PC-3 (cell line): ENCODE measurements at places on chromosomes 5 and 9. TPM values are rescaled to one million over a fixed set of nuclear protein-coding genes. Genes with fewer than 3 reads are reported as not detected.

DNA sequence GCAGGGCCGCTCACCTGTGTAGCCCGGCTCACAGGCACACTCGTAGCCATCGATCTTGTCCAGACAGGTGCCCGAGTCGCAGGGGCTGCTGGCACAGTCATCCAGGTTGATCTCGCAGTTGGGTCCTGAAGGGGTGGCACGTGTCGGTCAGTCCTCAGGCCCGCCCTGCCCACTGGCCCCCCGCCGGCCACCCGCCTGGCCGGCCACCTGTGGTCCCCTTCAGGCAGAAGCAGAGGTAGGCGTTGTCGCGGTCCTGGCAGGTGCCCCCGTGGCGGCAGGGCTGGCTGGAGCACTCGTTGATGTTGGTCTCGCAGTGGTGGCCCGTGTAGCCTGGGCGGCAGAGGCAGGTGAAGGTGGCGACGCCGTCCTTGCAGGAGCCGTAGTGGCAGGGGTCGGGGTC is 30.6 kb downstream of the NOTCH1 start:
- no peak for DNase-seq

GRCh38 chr9:100473276-100474081 is 530 bp downstream of the TMEFF1 start:
- DNase-seq: peak; percentile 20

DNA sequence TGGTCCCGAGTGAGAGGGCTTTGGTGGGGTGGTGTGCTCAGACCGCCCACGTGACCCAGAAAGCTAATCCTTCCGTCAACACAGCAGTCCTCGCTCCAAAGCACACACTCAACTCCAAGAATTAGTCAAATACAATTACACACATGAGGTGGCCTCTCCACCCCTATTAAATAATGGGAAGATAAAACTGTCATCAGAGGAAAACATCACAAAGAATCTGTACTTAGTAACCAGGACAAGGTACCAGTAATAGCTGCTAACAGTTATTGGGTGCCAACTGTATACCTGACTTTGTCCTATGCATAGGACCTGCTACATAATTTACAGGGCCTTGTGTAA is 222.8 kb downstream of the HSPA4 start:
- DNase-seq: no peak

DNA sequence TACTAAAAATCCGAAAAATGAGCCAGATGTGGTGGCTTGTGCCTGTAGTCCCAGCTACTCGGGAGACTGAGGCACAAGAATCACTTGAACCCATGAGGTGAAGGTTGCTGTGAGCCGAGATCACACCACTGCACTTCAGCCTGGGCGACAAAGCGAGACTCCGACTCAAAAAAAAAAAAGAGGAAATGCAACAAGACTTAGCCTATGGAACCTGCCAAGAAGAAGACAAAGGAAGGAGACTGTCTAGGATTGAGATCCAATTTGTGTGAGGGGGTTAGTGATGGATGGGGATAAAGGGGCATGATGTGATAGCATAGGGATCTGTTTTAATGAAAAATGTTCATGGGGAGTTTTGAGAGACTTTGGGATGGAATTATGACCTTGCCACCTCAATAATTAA is 72.9 kb downstream of the RAB24 start:
- DNase-seq: no peak

DNA sequence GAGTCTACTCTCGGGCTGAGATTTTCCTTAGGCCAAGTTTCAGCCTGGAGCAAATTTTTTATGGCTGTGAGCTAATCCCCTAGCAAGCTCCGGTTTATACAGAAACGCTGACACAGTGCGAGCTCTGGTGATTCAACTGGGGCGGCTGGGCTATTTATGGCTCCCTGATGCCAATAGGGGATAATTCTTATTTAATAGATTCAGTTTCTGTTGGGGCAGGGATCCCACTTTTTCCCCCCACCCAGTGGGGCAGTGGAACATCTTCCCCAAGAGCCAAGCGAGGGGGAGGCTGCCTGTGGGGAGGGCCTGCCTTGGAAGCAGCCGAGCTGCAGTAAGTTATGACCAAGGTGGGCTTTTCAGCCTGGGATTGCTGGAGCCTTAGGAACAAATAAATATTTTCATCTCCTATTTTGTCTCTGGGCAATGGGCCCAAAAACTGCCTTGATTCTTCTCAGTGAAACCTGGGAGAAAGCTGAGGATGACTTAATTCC is 129.1 kb downstream of the MACROH2A1 start:
- peak; percentile 58 for DNase-seq

DNA sequence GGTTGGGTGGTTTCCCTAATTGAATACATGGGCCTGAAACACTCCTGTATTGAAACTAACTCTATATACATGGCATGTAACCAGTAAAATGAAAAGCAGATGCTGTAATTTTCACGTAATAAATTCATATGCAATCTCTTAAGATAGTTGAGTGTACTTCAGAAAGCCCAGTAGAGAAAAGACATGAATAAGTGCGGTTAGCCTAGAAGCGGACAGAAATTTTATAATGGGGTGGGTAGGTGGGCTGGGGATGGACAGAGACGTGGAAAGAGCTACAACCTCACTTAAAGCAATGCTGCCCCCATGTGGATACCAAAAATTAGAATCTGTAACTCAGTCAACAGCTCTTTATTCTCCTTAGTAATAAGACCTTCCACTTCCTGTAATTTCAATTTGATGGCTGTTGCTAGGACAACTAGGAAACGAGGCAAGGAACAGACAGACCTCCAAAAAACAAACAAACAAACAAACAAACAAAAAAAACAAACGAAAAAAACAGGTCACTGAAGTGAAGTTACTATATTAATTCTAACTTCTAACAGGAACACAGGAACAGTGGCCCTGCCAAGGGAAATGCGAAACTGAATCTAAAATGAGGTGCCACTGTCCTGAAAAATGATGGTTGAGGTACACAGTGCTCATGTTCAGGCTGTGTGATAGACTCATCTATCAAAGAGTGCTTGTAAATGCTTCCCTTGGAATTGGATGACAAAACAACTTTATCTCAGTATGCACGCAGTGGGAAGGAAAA is 103.4 kb upstream of the GNA14 start:
- peak; percentile 75 for DNase-seq

OR1J2 gene
- total RNA-seq: not detected in 2 replicates

DNA sequence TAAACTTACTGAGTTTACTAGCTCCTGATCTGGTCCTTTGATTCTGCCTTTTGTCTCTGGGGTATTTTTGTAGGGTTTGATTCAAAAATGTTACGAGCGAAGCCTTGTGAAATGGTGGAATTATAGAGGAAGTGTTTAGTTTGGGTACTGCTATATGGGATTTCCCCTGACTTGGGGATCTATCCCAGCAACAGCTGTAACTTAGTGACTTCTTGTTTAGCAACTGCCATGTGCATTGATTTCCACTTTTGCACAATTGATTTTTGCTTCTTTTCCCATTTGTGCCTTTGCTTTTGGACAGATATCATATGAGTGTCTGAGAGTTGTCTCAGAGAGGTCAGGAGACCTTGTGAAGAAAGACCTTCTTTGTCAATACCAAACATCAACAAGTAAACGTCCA is 248.5 kb upstream of the DAP start:
- DNase-seq: no peak

GRCh38 chr9:123924727-123925126 is 5.2 kb downstream of the DENND1A start:
- DNase-seq: peak; percentile 53

DNA sequence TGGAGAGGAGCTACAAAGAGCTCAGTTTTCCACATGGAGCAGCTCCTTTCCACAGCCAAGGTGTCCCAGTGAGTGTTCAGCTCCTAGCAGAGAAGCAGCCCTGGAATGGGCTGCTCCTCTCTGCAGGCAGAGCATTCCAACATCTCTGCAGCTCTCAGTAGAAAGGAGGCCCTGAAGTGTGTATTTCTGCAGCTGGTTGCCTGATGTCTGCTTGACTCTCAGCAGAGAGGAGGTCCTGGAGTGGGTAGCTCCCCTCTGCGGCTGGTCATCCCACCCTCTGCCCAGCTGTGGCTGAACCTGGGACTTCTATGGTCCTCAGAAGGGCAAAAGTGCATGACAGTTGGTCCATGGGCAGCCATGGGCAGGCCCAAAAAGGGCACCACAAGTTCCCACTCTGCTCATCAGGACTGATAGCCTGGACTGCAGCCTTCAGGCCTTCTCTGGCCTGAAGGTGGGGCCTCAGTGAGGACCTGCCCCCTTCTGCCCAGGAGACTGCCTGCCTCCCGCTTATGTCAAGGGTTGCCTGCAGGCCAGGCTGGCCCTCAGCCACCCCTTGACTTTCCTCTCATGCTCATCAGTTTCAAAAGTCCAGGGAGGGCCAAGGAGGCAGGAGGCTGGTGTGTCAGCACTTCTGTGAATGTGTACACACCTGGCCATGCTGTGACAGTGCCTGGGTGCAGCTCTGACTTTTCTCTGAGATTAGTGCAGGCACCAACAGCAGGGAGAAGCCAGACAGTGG is 605.9 kb upstream of the FAM174A start:
- no peak for DNase-seq

GRCh38 chr9:126915846-126916543 is 1.4 kb downstream of the RALGPS1 start:
- no peak for DNase-seq
